Frontal cortex (tissue), 4 donors: ENCODE measurements at places on chromosomes 1 and 21.

- DNase-seq, result no peak
Observed at GRCh38 chr1:44151808-44152207, 10.4 kb upstream of the KLF18 start.

- no peak for DNase-seq
Observed at GRCh38 chr1:50877641-50878040, 82.4 kb downstream of the FAF1 start.

- no peak for DNase-seq
Observed at GRCh38 chr1:234760303-234760723, 150.3 kb upstream of the IRF2BP2 start.

DNA sequence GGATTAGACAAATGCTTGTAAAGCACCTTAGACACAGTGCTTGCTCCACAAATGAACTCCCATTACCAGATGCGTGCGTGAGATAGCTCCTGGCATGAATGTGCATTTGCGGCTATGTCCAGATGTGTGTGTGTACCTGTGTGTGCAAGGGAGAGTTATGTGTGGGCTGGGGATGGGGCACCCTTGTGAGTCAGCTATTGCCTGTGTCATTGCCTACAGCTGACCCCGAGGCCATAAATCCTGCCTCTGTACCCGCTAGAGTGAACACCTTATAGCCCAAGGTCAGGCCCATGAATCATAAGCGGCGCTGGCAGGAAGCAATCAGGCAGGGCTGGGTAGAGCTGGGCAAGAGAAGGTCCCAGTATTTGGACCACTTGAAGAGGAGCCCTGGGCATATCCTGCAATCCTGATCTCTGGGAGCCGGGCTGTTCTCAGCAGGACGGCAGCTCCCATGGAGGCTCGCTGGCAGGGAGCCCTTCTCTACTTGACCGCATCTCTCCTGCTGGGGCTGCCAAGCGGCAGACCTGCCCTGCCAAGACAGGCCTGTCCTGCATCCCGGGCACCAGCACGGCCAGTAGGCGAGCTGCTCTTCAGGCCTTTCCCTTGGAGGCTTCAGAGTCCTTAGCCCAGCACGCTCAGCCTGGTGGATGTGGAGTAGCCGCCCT lies 86.4 kb downstream of the TMEM53 start:
- no peak for DNase-seq

DNA sequence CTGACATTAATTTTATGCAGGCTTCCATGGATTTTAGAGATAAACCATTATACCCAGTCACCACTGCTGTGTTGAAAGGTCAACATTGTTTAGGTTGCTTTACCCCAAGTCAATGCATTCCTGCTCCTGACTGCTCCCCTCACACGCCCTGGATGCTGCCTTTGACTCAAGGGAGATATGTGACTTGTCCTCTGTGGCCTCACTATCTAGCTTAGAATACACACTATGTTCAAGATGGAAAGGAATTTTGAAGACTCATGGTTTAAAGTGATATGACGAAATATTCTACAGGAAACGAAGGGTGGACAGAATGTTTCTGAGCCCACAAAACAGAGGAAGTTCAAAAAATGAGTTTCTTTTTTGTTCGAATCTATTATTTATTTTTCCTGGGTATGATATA lies 170.4 kb upstream of the NR5A2 start:
- DNase-seq, result no peak

- no peak for DNase-seq
Observed at GRCh38 chr1:192557841-192558595, 17.6 kb upstream of the RGS1 start.
